Left hindlimb (tissue), 1 donor: ENCODE measurements at places on chromosomes 7 and 10.

DNA sequence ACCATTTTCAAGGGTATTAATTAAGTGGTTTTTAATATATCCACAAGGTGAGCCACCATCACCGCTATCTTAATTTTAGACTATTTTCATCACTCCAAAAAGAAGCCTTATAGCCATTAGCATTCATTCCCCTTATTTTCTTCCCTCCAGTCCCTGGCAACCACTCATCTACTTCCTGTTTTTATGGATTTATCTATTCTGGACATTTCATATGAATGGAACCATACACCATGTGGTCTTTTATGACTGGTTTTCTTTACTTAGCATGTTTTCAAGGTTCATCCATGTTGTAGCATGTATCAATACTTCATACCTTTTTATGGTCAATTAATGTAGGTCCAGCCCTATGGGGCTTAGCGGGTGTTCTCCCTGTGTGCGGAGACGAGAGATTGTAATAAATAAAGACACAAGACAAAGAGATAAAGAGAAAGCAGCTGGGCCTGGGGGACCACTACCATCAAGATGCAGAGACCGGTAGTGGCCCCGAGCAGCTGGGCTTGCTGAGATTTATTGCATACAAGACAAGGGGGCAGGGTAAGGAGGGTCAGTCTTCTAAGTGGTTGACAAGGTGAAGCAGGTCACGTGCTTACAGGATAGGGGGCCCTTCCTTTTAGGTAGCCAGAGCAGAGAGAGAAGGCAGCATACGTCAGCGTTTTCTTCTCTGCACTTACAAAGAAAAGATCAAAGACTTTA lies 14.6 kb downstream of the WBP1L start:
- no peak for DNase-seq

- DNase-seq, result peak; percentile 47
Observed at GRCh38 chr7:75789361-75789924, 17.4 kb upstream of the CCL26 start.

GRCh38 chr10:61486738-61487396 lies 33.7 kb upstream of the TMEM26 start:
- no peak for DNase-seq

GRCh38 chr10:99551158-99551557 lies 18.4 kb downstream of the NKX2-3 start:
- no peak for DNase-seq

DNA sequence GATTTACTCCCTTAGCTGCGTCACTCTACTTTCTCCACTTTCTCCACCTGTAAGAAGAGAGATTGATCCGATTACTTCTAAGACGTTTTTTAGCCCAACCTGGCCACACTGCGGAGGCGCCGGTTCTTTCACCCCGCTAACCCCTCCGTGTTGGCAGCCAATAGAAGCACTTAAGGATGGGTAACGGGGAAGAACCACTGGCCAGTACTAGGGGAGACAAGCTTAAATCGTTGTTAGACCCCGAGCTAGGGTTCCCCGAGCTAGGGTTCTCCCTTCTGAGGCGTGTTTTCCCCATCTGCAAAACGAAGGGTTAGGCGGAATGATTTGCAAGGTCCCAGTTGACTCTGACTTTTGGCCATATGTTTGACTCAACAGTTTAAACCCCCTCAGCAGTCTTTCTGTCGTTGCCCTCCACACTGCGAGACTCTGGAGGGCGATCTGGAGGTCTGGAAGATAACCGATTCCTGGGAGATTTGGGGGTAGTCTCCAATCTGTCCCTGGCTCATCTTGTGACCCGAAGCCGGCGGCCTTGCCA lies 644 bp downstream of the UMAD1 start:
- no peak for DNase-seq

- DNase-seq, result no peak
Observed at GRCh38 chr10:7797582-7797981, 9.6 kb downstream of the ATP5F1C start.

- DNase-seq, result peak; percentile 44
Observed at GRCh38 chr10:110311357-110311949, 6.7 kb upstream of the SMNDC1 start.

DNA sequence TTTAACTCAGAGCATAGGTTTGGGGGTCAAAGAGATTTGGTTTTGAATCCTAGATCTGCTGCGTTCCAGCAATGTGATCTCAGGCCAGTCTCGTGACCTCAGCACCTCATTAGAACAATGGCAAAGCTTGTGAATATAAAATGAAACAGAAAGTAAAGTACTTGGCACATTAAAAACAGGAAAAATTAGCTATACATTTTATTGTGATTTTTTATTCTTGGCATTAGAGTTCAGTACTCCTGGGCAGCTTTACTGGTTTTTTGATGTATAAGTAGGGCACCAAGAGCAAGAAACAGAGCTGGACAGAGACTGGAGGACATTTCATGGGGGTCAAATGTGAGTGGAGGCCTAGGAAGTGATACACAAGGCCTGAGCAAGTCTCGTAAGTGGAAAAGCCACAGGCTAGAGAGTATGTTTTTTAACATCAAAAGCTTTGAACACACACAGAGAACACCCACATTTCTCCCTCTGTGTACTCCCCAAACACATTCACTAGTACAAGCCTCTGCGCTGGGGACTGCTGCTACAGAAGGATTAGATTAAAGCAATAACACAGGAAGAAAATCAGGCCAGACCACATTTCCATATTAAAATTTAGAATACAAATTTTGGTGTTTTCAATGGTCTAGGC lies 157.2 kb upstream of the SLC25A13 start:
- DNase-seq, result no peak

- DNase-seq, result no peak
Observed at GRCh38 chr7:103857435-103857834, 132.0 kb downstream of the RELN start.

DNA sequence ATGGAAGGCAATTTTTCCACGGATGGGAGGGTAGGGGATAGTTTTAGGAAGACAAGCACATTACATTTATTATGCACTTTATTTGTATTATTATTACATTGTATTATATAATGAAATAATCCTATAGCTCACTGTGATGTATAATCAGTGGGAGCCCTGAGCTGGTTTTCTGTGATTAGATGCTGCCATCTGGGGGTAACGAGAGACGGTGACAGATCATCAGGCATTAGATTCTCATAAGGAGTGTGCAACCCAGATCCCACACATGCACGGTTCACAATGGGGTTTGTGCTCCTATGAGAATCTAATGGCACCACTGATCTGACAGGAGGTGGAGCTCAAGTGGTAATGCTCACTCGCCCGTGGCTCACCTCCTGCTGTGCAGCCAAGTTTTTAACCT lies 103.9 kb upstream of the STK17A start:
- no peak for DNase-seq

DNA sequence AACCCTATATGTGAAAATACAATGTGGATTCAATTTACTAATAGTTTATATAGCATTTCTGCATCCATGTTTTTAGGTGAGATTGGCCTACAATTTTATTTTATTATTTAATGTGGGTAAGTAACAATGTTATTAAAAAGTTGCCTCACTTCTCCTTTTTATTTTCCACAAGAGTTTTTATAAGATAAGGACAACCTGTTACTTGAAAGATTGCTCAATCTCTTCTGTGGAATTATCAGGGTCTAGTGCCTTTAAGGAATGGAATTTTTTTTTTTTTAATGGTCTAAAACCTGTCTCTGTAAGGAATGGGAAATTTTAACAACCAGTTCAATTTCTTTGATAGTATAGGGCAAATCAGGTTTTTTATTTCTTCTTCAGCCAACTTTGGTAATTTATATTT lies 53.9 kb upstream of the RAB18 start:
- DNase-seq, result no peak

DNA sequence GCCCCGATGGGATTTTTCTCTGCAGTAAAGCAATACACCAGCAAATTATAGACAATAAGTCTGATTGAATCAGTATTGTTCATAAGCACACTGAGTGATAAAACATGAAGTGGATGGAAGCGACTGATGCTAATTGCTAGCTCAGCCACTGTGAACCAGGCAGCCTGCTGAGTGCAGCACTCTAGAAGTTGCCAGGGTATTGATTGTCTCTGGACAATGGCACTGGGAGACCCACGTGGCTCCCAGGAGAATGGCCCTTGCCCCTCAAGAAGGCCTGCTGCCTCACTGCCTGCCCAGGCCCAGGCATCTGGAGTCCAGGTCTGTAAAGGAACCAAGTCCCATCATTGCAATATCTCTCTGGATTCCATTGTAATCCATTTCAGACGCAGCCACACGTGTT lies 80.4 kb upstream of the TCERG1L start:
- DNase-seq, result no peak

DNA sequence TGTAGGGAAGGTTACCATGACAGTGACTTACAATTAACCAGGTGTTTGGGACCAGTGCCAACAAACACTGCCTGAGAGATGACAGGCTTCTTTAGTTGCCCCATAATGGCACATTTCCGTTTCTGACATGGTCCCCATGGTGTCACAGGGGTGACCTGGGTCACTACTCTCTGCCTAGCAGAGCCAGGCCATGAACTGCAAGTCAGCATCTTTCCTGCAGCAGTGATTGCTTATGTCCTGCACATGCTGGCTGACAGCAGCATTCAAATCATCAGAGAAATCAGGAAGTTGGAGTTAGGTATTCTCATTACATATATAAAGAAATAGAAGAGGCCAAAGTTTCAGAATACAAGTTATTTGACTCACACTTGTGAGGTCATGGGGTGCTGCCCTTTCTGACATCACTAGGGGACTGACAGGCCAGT lies 47.1 kb upstream of the ZNRF2 start:
- no peak for DNase-seq

GRCh38 chr7:114930107-114930661 lies 8.3 kb downstream of the MDFIC start:
- DNase-seq, result no peak

DNA sequence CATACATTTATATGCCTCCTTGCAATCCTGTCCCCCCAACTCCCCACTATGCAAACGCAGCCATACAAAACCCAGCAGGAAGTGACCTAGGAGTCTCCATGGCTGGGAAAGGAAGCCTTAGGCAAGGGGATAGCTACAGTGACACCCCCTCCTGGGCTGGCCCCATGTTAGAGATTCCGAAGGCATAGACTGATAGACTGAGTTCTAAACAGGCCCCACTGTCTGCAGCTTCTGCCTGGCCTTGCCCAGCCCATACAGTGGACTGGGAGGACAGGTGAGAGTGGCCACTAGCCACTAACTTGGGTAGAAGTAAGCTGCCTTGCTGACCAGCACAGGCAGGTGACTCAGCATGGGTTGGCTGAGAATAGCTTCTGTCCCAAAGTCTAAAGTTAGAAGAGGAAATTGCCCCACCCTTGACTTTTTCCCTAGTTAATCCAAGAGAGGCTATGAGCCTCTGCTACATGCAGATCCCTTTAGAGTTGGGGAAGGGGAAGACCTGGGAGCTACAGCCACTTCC lies 106.3 kb downstream of the C10orf105 start:
- DNase-seq, result no peak
